Progenitor cell of endocrine pancreas (in vitro differentiated cells): ENCODE measurements at places on chromosomes 2 and 18.

GRCh38 chr2:32425719-32426141, 68.9 kb downstream of the BIRC6 start:
- no peak for DNase-seq

GRCh38 chr2:240645801-240646175, 20.5 kb downstream of the GPR35 start:
- no peak for DNase-seq

DNA sequence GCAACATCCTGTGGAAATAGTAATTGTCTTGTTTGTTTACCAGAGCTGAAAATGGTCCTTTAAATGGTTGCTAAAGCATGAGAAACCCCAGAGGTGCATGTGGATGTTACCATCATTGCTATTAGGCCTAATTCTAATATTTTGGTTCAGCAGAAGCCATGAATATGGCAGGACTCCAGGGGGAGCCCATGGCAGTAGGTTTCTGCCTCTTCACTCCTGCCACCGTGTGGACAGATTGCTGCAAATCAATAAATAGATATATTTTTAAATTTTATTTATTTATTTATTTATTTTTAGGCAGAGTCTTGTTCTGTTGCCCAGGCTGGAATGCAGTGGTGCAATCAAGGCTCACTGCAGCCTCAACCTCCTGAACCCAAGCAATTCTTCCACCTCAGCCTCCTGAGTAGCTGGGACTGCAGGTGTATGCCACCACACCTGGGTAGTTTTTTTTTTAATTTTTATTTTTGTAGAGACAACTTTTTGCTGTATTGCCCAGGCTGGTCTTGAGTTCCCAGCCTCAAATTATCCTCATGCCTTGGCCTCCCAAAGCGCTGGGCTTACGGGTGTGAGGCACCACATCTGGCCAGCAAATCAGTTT, 54.9 kb upstream of the CAPN13 start:
- DNase-seq = no peak

- no peak for DNase-seq
Observed at GRCh38 chr2:238904177-238904576, 56.3 kb downstream of the TWIST2 start.

GRCh38 chr2:190267302-190267701, 52.3 kb downstream of the HIBCH start:
- DNase-seq = no peak

- no peak for DNase-seq
Observed at GRCh38 chr18:79552696-79553095, 126.9 kb upstream of the CTDP1 start.

DNA sequence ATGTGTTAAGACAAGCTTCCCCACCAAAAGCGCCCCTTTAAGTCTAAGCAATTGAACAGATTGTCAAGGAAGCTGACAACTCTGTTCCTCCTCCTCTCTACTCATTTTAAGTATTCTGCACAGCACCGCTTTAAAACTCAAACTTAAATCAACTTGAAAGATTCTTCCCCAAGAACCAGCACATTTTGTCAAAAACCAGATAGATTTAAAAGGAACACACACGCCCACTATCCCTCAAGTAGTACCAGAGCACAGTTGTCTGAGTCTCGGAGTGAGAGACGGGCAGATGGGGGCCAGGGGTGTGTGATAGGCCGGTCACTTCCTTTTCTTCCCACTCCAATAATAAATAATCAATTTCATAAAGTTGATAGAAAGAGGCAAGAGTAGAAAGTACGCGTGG, 67.7 kb upstream of the POU3F3 start:
- DNase-seq = no peak

- DNase-seq = no peak
Observed at GRCh38 chr2:148602885-148603561, 41.5 kb upstream of the EPC2 start.

DNA sequence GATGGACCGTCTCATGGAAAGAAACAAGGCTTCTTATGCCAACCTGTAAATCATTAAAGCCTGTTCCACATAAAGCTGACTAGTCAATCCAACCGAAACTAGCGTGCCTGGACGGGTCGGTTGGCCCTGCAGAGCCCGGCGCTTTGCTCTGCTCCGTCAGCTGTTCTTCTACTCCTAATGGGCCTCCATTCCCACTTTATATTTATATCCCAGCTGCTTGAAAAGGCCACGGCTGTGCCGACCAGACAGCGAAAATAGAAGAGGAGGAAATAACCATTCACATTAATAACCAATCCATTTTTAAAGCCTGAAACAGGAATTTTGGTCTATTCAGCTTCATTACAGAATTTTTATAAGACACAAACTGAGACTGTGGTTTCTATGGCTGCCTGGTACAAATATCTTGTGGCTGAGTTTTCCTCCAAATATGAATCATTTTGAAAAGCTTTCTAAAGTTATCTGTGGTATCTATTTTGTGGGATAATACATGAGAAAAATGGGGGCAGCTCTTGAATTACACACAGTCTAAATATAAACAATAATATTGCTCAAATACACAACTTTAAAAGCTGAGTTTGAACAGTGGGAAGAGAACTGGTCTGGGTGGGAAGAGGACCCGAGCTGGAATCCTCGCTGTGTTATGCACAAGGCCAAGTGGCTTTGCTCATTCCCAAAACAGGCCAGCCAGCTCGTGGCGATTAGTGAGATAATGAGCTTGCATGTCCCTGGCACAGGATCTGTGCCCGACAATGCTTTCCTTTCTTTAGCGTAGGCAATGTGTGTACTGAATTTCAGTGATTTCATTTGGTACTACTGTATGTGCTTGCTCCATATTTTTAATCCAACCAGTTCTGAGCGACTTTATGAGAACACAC, 10.5 kb upstream of the FAM124B start:
- DNase-seq = no peak

GRCh38 chr18:34543356-34543755, 166.7 kb upstream of the DTNA start:
- no peak for DNase-seq

GRCh38 chr2:108924580-108925251, 64.3 kb downstream of the EDAR start:
- no peak for DNase-seq

- DNase-seq = no peak
Observed at GRCh38 chr2:128867311-128867710, 548.6 kb upstream of the HS6ST1 start.

GRCh38 chr2:109444916-109445315, 168.8 kb downstream of the SEPTIN10 start:
- no peak for DNase-seq

DNA sequence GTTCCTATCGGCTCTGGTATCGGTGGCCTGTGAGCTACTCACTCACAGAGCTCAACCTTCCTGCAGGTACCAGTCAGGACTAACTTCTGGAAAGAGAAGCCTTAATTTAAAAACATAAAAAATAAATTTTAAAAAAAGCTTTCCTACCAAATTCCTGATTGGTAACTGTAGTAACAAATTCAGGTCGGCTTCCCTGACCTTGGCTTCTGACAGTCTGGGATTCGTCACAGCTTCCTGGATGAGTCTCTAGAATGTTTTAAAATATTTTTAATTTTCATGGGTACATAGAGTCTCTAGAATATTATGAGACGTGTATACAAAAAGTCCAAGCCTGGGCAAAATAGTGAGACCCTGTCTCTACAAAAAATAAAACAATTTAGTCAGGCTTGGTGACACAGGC, 45.0 kb upstream of the MTCL1 start:
- DNase-seq = no peak

- DNase-seq = no peak
Observed at GRCh38 chr2:75233965-75234364, 34.6 kb upstream of the TACR1 start.

GRCh38 chr2:140586379-140586778, 1544.4 kb downstream of the LRP1B start:
- no peak for DNase-seq

DNA sequence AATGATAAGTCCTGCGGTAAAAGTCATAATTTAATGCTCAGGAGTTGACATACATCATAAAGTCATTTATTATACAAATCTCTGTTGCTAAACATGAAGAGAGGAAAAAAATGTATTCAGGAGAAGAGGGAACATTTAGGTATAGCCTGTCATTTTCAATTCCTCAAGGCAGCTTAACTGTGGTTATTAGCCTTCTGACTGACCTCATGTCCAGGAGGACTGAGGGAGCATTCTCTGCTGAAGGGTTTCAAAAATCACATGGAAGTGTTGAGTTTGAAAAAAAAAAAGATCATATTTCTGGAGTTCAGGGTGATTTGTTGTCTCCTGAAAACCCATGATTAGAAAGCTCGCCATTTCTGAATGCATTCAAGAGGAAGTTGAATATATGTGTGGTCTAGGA, 1371.1 kb upstream of the LRRTM1 start:
- no peak for DNase-seq

DNA sequence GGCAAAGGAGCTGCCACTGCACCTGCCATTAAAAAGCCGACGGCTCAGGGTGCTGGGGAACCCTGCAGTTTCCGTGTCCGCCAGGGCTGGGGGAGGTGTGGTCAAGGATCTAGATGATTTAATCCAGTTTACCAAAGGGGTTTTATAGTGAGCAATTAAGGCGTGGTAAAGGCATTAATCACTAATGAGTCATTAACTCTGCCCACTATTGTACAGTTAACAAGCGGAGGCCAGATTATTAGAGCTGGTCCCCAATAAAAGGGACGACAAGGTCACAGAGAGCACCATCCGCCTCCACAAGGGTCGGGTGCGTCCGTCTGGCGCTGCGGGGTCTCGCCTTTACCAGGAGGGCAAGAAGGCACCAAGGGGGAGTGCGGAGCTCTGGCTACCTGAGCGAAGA, 9.6 kb downstream of the RAX start:
- no peak for DNase-seq

DNA sequence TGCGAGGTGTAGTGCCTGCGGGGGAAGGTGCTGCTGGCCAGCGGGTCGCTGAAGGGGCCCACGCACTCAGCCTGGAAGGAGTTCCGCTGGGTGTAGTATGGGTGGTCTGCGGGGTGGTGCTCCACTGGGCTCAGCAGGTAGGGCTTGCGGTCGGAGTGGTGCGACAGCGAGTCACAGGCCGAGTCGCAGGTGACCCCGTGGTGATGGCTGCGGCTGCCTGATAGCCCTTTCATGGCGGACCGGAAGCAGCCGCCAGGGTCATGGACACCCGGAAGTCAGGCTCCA, 429.8 kb downstream of the TGIF1 start:
- no peak for DNase-seq

DNA sequence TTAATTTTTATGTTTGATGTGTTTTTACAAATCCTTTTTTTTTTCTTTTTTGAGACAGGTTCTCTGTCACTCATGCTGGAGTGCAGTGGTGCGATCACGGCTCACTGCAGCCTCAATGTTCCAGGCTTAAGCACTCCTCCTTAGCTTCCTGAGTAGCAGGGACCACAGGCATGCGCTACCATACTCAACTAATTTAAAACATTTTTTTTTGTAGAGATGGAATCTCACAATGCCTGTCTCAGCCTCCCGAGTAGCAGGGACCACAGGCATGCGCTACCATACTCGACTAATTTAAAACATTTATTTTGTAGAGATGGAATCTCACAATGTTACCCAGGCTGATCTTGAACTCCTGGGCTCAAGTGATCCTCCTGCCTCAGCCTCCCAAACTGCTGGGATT, 3.2 kb downstream of the NOTO start:
- no peak for DNase-seq

DNA sequence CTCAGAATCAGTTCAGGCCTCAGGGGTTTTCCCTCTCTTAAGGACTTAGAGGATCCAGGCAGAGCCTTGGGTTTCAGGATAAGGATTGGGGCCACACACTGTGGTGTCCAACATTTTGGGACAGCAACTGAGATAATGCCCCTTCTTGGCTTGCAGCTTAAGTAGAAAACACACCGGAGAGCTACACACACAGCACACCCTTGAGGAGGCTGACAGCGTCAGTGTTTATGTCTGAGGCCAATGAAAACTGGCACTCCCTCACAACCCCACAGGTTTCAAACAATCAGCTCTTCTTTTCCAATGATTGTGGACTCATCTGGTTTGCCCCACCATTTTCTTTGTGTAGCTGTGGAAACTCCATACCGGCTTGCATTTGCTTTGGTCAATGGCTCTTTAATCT, 257.7 kb downstream of the CDCA7 start:
- DNase-seq = no peak
